ENCODE measurements at places on chromosomes 1 and 21.

- DNase-seq: peak; percentile 75
Observed at GRCh38 chr21:44914176-44914874, 6.4 kb downstream of the ITGB2 start.

GRCh38 chr1:223802602-223803001 lies 43.1 kb downstream of the TP53BP2 start:
- DNase-seq: no peak

GRCh38 chr1:206826394-206826793 lies 39.0 kb upstream of the IL20 start:
- no peak for DNase-seq

DNA sequence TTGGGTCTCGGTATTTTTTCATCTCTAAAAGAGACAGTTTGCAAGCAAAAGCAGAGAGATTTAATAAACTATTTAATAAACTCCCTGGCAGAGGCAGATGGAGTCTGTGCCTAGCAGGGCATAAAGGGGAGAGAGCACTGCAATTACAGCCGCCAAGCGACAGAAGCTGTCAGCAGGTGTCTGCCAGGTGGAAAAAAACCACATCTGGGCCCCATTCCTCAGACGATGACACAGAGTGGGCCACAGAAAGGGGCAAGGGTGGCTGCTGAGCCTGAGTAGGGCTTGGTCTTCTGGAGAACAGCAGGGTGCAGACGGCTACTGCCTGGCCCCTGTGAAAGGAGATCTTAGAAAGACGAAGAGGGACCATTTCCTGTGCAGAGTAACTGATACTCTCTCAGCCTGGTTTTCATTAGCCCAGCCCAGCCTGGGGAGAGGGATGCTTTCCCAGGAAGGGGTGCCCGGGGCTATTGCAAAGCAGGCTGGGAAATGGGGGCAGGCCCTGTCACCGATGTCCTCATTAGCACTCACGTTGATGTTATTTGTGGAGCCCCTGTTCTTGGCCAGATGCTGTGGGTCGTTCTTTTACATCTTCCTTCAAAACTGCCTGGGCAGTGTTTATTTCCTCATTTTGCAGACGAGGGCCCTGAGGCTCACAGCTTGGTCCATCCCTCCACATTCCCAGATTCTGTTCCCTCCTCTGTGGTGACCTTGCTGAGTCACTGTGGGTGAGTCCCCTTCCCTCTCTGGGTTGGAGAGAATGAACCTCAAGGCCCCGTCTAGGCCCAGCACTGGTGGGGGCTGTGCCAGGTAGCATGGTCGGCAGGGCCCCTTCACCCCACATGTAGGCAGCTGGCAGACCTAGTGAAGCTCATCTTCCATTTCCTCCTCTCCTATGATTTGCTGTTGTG lies 472.7 kb downstream of the PTPRU start:
- DNase-seq: no peak

GRCh38 chr1:158391099-158391498 lies 8.2 kb downstream of the OR10T2 start:
- DNase-seq: no peak

- DNase-seq: no peak
Observed at GRCh38 chr1:39489567-39490239, 1.7 kb upstream of the BMP8A start.
